SK-N-DZ (cell line): ENCODE measurements at places on chromosomes 12 and 14.

DNA sequence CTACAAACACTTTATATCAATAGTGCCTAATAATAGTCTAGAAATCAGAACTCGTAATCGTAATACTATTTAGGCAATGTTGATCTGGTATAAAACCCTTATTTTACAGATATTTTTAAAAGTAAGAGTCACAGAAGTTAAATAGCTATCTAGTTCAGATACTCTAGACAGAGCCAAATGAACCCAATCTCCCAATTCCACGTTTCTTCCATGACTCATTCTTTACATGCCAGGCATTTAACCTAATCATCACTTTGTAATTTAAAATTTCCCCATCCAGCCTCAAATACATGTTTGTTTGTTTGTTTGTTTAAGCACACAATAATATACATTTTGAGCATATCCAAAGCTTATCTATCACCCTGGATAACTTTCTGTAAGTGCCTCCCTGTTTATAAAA, 36.4 kb upstream of the GARIN6 start:
- DNase-seq, result no peak

- no peak for DNase-seq
These were observed 5.8 kb upstream of the KRT80 start for GRCh38 chr12:52197371-52198231.

GRCh38 chr12:6538420-6539313, 4.3 kb downstream of the GAPDH start:
- DNase-seq, result peak; percentile 49

DNA sequence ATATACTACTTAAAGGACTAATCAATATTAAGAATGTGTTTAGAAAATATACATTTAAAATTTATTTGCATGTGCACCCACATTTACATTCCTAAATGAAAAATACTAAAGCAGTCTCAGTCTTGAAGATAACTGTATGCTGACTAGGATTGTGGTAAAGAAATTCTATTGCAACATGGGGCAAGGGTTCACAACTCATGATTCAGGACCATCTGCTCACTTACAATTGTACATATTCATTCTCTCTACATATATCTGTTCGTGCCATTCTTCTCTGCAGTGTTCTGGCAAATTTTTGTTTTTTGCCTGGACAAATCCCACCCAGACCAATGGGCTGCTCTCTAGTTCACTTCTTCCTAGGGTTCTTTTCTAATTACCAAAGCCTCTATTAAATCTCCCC, 417.2 kb upstream of the NOVA1 start:
- DNase-seq, result no peak

- DNase-seq, result no peak
These were observed 159.5 kb downstream of the ETV6 start for GRCh38 chr12:11808931-11809330.

GRCh38 chr12:126362964-126363363, 1297.7 kb downstream of the AACS start:
- no peak for DNase-seq

- no peak for DNase-seq
These were observed 64.5 kb upstream of the GTF2A1 start for GRCh38 chr14:81285245-81285644.

- no peak for DNase-seq
These were observed 73.4 kb upstream of the CLEC14A start for GRCh38 chr14:38329246-38329645.

- no peak for DNase-seq
These were observed 3.0 kb downstream of the ADGRD1 start for GRCh38 chr12:130956456-130957303.
